A549 treated with RU486 at 1 μM for 4 hours (cell line): ENCODE measurements at places on chromosomes 7 and 10. TPM values are rescaled to one million over a fixed set of nuclear protein-coding genes. Genes with fewer than 3 reads are reported as not detected.

The ZMIZ1 gene
- total RNA-seq, result 54.7 to 68.0 TPM (median 62.1 TPM) in 5 replicates

The TMEM196 gene
- not detected in 5 replicates for total RNA-seq

The GNGT1 gene
- total RNA-seq, result not detected in 5 replicates

The MEOX2 gene
- total RNA-seq, result not detected in 5 replicates

The CFAP58 gene
- 0.05 to 0.30 TPM (median 0.09 TPM) in 4 of 5 replicates, not detected in the other for total RNA-seq

The ZYX gene
- total RNA-seq, result 142 to 207 TPM (median 178 TPM) in 5 replicates
